Aortic smooth muscle cell (primary cell): ENCODE measurements at places on chromosomes 2 and 18. TPM values are rescaled to one million over a fixed set of nuclear protein-coding genes. Genes with fewer than 3 reads are reported as not detected.

The MYOM1 gene
- 1.9 and 2.4 TPM in 2 replicates for total RNA-seq

The SLC8A1 gene
- 11.6 and 31.2 TPM in 2 replicates for total RNA-seq

The NPHP1 gene
- total RNA-seq: 6.9 and 9.0 TPM in 2 replicates

The CNDP1 gene
- 0.06 TPM in 1 of 2 replicates, not detected in the other for total RNA-seq

The SERPINB3 gene
- not detected in 2 replicates for total RNA-seq

The RTTN gene
- 10.5 and 12.6 TPM in 2 replicates for total RNA-seq

The HRH4 gene
- under 0.01 and 0.06 TPM in 2 replicates for total RNA-seq

The INO80D gene
- 5.3 and 7.3 TPM in 2 replicates for total RNA-seq

The LOXL3 gene
- 66.2 and 155 TPM in 2 replicates for total RNA-seq

The KYNU gene
- 0.12 and 0.92 TPM in 2 replicates for total RNA-seq

The HOXD10 gene
- not detected in 2 replicates for total RNA-seq

The OSR1 gene
- total RNA-seq: 62.4 and 120 TPM in 2 replicates

The CRYBA2 gene
- total RNA-seq: not detected in 2 replicates

The EN1 gene
- total RNA-seq: not detected in 2 replicates

The C2orf80 gene
- not detected in 2 replicates for total RNA-seq
